ENCODE measurements at places on chromosomes 16 and 17.

- DNase-seq: no peak
Measured at GRCh38 chr17:31561469-31562375, 170.2 kb downstream of the RAB11FIP4 start.

DNA sequence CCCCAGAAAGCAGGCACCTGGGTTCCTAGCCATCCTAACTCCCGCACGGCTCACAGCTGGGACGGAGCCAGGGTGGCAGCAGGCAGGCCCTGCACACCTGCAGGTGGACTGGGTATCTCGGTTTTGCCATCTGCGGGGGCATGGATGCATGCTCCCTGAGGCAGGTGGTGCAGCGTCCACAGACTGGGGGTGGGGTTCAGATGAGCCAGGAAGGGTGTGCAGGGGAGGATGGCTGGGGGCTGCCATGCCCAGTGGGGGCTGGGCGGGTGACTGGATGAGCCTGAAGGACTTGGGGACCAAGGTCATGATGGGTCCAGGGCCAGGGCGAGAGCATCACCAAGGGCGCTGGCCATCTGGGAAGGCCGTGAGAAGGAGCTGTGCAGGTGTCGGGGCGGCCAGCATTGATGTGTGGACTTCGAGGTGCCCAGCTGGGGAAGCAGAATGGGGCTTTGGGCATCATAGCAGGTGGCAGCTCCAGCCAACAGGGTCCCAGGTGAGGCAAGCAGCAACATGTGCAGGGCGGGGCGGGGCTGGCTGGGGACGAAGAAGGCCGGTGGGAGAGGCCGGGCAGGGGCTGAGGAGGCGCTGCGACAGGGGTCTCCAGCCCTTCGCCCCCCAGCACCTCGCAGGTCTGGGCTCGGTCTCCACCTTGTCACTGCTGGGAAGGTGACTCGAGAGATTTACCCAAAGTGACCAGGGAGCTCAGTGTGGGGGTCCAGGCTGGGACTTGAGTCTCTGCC, 41.0 kb upstream of the ZNF469 start:
- no peak for DNase-seq

DNA sequence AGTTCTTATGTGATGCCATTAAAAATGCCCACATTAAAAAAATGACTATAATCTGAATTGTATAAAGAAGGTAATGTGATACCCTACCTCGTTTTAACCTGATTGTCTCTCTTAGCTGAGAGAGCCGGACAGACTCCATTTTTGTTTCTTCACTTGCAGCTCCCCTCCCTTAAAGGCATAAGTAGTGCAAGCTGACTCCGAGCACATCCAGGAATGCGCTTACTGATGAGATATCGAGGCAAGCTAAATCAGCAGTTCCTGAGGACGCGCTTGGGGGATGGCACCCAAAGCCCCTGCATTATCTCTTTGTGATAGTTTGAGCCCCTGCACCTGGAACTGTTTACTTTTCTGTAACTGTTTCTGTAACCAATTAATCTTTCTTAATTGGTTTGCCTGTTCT, 6.3 kb downstream of the KRT24 start:
- no peak for DNase-seq

DNA sequence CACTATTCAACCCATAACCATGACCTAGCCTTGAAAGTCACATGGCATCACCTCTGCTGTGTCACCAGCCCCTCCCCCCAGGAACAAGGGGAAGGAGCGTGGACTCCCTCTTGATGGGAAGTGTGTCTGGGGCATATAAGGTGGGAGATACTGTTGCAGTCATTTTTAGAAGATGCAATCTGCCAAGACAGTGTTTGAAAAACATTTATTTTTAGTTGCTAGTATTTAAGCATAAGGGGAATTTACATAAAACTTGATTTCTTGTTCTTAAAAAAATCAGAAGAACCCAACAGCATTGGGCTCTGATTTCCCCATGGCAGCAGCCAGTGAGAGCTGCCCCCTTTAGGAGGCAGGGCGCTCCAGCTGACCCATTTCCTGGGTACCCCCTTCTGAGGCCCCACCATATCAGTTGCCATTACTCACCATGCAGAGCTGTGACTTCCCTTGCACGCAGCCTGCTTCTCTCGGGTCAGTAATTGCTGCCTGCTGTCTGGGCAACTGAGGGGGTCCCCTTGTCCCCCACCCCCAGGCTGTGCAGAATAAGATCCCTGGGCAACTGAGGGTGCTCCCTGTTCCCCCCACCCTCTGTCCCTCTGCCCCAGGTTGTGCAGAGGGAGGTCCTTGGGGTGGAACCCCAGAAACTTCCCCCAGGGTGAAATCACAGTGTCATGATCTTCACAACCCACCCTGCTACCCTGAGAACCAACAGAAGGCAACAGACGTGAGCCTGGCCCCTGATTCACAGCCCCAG, 11.8 kb upstream of the CDC42EP4 start:
- DNase-seq: no peak

GRCh38 chr17:77779711-77780539, 178.6 kb upstream of the TNRC6C start:
- DNase-seq: no peak

- DNase-seq: no peak
Measured at GRCh38 chr16:49419862-49420261, 46.3 kb downstream of the C16orf78 start.
